Stimulated activated CD4-positive, alpha-beta T cell treated with anti-CD3 and anti-CD28 coated beads, Interleukin-1b, Interleukin-23, amount 100 ng/mL, for 4 hours (primary cell): ENCODE measurements at places on chromosomes 11 and 22.
A peak's percentile ranks its signal among the peaks of the same experiment; 100 is the strongest.

- DNase-seq: no peak
These were observed at the start of gene TRIM29 for GRCh38 chr11:120137611-120138521. TRIM29 (minus strand) TSS chr11:120138113; CDS start chr11:120138031, 82 bp downstream.

DNA sequence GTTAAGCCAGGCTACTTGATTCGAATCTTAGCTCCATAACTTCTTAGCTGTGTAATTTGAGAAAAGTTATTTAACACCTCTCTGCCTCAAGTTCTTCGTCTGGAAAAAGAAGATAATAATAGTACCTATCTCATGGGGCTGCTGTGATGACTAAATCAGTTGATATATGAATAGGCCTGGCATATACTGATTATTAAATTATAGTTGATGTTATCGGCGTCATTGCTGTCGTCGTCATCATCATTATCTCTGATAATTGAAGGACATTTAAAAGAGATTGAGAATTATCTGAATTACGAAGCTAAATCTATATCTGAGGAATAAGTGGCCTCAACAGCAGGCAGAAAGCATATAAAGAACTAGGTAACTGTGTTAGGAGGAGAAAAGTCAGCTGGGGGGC lies 145.0 kb downstream of the APOL5 start:
- no peak for DNase-seq

GRCh38 chr22:39956932-39957664 lies 3.1 kb upstream of the TMA7B start:
- DNase-seq: no peak

DNA sequence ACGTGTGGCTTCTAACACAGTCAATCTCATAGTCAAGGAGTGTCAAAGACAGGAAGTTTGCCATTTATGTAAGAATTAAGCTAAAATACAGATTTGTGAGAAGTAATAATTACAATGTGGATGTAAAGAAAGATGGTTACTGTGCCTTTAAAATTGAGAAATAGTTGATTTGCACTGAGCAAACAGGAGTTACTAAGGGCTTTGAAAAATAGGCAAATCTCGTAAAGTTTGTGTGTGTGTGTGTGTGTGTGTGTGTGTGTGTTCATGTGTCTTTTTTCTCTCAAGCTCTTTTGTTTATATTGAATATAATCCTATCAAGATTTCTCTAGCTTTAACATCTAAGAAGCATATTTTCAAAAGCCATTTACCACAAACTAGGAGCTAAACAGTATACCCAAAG lies 2284.5 kb downstream of the LRRC4C start:
- DNase-seq: no peak

- DNase-seq: no peak
These were observed 314.7 kb upstream of the SORL1-AS1 start for GRCh38 chr11:121767433-121767832.

GRCh38 chr22:33117821-33118220 lies 59.6 kb upstream of the SYN3 start:
- DNase-seq: no peak

DNA sequence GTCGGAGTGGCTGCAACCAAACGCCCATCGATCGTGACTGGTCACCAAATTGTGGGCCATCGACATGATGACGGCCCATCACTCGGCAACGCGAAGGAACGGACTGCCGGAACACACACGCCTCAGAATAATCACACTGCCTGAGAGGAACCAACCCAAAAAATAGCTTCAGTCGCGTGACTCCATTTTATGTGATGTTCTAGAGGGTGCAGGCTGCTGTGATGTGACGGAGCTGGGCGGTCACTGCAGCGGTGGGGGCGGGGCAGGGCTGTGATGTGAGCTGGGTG lies 174.6 kb downstream of the CTTN start:
- no peak for DNase-seq

DNA sequence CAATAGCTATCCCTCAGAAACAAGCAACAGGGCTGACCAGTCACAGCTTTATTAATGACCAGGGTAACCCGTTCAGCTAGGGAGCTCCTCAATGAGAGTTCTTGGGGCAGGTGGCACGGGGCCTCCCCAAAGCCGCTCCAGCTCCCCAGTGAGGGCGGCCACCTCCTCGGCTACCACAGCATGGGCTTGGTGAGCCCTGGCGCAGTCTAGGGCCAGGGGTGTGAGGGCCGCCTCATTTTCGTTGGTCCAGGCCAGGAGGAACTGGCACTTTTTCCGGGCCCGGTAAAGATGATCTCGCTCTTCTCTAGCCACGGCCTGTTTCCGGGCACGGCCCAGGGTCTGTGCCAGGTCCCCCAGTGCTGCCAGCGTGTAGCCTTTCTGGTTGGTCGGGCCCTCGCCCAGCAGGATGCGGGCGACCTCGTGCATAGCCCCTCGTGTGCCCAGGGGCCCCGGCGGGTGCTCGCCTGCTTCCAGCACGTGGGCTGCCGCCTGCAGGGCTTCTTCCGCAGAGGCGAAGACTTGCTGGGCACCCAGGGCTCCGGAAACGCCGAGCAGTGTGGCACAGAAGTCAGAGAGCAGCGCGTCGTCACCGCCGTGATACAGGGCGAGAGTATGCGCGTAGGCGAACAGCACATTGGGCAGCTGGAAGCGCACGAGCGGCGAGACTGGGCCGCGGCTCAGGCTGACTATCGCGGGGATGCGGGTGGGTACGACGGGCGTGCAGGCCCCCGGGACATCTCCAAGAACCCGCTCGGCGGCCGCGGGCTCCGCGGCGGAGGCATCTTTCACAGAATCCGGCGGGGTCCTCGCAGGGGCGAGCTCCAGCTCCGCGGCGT lies 913 bp downstream of the ZNHIT2 start:
- DNase-seq: peak; percentile 52

DNA sequence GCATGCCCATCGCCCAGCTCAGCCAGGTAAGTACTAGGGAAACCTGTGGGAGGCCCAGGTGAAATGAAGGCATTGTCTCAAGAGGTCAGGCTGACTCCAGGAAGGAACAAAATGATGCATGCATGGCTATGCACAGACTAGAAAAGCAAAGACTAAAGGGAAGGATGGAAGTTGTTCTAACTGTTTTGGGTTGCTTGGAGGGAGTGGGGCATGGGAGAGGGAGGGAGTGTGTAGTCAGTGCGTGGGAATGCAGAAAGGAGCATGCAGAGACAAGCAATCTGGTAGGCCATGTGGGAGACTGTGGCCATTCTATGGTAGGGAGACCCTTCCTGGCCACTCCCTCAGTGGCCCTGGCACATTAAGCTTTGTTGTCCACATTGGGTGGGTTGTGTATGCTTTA lies 2.9 kb downstream of the MICAL3 start:
- DNase-seq: no peak

DNA sequence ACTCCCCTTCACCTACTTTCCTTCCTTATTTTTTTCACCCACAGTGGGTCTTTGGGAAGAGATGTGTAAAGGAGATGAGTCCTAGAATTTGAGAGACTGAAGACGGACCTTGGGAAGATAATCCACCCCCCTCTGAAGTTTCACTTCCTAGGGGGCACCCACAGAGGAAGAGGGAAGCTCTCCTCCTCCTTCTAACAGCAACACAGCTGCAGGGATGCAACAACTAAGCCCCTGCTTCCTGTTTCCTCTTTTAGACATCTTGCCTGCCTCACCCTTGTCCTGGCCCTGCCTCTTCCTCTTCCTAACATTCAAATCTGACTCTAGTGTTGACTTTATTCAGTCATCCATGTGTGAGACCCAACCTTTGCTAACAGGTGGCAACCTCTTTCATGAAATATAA lies 424.6 kb downstream of the BUD13 start:
- no peak for DNase-seq

- no peak for DNase-seq
These were observed 3.8 kb downstream of the CD81 start for GRCh38 chr11:2380807-2381350.

DNA sequence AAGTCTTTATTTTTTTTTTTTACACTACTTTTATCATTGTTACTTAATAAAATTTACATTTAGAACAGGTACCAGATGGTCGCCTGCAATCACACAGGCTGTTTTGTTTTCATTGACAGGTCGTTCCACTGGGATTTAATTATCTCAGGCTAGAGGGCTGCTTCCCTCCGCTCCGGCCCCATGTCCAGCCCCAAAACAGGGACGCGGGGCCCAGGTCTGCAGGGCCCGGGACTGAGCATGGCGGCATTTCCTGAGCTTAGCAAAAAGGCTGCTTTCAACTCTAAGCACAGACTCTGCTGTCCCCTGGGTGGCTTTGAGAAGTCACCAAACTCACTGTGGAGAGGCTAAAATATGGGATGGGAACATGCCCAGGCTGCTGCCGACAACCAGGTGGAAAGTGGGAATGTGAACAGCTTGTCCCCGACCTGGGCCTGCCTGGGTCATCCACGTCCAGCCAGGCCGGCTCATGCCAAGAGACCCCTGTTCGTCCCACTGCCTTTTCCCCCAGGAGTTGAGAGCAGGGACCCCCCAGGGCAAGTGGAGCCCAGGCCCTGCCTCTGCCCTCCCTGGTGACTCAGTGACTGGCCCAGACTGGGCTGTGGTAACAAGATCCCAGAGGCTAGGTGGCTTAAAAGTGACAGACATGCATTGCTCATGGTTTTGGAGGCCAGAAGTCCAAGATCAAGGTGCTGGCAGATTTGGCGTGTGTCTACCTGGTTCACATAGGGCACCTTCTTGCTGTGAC lies 150.0 kb downstream of the SHANK2 start:
- DNase-seq: no peak

GRCh38 chr11:70033711-70034070 lies 44.4 kb upstream of the ANO1 start:
- DNase-seq: no peak

DNA sequence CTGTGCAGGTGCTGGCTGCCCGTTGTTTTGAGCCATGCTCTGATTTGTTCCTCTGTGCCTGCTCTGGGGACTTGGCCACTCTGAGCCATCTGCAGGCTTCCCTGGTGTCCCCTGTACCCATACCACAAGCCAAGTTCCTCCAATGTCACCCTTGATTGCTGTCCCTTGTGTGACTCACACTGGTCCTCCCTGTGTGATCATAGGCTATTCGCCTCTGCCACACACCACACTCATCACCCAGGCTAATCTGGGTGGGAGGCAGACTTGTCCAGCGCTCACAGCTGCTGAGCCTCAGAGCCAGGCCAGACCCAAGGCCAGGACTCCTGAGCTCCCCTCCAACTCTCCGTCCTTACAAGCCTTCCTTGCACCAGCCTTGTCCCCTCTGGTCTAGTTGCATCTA lies 31.7 kb downstream of the IGF2 start:
- no peak for DNase-seq

- DNase-seq: no peak
These were observed 15.2 kb downstream of the IGSF9B start for GRCh38 chr11:133941546-133941945.

- DNase-seq: no peak
These were observed 81.2 kb downstream of the EXT2 start for GRCh38 chr11:44176546-44177213.

GRCh38 chr11:98710986-98711385 lies 309.8 kb upstream of the CNTN5 start:
- no peak for DNase-seq

DNA sequence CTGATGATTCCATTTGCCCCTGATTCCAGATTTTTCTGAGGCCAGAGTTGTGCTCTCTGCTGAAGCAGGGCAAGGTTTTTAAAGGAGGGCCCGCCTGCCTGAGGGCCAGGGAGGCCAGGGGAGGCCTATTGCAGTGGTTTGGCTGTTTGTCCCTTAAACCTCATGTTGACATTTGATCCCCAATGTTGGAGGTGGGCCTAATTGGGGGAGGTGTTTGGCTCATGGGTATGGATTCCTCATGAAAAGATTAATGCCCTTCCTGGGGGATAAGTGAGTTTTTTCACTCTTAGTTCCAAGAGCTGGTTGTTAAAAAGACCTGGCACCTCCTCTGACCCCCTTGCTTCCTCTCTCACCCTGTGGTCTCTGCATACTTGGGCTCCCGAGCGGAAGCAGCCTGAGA lies 9.2 kb downstream of the GAL3ST3 start:
- no peak for DNase-seq

- no peak for DNase-seq
These were observed 22.4 kb downstream of the SLC37A2 start for GRCh38 chr11:125085301-125086081.

DNA sequence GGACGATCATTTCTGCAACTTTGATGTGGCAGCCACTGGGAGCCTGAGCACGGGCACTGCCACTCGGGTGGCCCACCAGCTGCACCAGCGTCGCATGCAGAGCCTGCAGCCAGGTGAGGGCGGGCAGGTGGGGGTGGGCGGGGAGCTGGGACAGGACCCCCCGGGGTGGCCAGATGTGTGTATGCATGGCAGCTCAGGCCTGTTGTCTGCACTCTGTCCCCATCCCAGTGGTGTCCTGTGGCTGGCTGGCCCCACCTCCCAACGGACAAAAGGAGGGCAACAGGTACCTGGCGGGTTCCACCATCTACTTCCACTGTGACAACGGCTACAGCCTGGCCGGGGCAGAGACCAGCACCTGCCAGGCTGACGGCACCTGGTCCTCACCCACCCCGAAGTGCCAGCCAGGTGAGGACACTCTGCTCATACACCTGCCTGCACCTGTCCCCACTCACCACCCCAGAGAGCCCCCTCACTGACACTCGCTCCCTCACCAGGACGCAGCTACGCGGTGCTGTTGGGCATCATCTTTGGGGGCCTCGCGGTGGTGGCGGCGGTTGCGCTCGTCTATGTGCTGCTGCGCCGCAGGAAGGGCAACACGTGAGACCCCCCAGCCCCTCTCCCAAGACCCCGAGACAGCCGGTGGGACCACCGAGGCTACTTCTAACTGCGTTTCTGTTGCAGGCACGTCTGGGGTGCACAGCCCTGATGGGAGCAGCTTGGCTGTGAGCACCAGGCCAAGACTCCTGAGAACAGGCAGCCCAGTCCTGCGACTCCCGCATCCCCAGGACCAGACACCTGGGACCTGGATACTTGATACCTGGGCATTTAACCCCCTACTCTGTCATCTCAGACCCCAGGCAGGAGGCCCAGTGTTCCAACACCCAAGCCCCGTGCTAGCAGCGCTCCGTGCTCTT lies 6.7 kb downstream of the SUSD2 start:
- DNase-seq: no peak

DNA sequence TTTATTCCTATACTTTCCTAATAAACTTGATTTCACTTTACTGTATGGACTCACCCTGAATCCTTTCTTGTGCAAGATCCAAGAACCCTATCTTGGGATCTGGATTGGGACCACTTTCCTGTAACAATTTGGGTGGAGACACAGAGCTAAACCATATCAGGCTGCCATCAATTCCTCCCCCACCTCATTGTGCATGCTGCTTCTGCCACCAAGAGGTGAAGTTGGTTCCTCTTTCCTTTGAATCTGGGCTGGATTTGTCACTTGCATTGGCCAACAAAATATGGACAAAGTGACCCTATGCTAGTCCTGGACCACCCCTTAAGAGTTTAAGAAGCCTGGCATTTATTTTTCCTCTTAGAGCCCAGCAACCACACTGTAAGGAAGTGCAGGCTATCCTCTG lies 39.4 kb upstream of the CEP295 start:
- no peak for DNase-seq

DNA sequence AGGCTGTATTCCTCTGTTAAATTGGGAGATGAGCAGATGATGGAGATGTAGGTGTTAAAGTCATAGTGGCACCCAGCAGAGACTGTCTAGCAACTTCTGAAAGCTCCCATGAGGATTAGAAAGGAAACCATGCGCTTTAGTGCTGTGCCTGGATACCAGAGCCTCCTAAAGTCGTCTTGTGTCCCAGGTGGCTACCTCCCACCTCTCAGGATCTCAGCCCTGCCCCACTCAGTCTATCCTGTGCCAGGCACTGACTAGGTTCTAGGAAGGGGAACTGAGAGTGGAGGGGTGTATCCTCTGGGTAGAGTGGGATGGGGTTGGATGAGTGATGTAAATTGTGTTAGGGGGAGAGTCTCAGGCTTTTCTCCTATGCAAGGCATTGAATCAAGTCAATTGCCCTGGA lies 60.2 kb downstream of the KIAA1671 start:
- DNase-seq: no peak

- DNase-seq: no peak
These were observed 1.6 kb upstream of the DDX10 start for GRCh38 chr11:108663154-108663877.
